ENCODE measurements at places on chromosomes 11 and 22.

DNA sequence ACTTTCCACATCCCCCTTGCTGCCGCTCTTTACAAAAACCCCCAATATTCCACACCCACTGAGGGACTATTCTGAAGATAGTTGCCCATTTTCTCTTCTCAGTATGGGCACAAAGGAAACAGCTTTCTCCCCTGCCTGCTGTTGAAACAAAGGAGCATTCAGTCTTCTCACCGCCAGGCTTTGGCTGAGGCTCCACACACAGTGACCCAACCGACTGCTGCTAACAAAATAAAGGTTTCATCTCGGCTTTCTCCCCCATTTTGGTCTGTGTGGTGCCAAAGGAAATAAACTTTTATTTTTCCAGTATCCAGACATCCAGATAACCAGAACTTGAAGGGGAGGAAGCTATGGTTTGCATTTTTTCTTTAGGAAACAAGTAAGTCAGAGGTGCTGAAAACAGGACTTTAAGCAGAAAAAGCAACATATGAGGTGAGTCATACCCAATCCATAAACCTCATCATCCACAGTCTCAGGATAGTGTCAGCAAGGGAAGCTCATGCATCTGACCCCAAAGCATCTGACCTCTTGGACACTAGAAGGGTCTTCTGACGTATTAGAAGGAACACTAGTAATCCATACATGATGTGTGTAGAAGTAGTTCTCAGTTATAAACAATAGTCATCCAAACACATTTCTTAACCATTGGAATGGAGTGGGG is 6.4 kb downstream of the CLMP start:
- DNase-seq: no peak

- DNase-seq: no peak
Observed at GRCh38 chr11:131849485-131849884, 479.1 kb downstream of the NTM start.

- DNase-seq: peak; percentile 58
Observed at GRCh38 chr11:72238040-72238450, 5.9 kb downstream of the PHOX2A start.

DNA sequence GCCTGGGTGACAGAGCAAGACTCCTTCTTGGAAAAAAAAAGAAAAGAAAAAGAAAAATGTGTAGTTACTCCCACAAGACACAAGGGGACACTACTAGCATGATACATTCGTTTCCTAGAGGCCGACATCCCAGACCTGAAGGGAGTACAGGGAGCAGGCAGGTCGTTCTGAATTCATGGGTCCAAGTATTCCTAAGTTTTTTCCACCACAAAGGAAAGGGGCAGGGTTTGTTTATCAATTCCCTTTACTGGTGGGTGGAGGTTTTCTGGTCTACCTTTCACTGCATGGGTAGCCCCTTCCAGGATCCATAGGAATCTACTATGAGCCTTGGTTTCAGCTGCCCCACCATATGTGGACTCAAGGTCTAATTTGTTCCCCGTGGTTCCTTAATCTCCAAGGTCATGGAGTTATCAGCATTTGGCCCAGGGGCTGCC is 11.8 kb downstream of the TIGD3 start:
- DNase-seq: peak; percentile 74

DNA sequence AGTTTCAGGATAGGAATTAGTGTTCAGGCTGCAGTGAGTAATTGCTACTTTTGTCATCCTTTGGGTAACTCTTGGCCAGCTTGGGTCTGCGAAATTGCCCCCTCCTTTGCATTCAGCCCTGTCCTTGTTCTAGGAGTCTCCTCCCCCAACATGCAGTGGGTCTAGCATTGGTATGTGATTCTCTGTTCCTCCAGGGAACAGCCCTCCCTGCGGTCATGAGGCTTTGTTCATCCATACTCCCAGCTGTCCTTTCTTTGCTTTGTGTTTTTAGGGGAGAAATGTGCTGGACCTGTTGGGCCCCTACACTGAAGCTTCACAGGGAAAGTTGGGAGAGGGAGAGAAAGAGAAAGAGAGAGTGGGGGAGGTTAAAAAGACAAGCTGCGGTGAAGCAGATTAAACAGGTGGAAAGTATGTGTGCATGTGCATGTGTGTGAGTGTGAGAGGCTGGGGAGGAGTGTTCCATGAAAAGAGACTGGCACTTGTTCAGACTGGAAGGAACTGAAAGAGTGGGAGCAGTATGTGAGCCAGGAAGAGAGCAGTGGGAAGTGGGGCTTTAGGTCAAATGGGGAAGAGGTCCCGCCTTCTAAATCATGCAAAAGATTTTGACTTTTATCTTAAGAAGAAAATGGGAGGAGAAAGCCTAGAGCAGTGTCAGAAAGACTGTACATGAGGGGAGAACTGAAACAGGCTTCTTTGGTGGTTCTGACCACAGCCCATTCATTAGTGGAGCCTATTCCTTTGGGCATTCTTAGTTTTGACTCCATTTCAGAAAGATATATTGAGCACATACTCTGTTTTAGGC is 17.9 kb upstream of the SESN3 start:
- no peak for DNase-seq

DNA sequence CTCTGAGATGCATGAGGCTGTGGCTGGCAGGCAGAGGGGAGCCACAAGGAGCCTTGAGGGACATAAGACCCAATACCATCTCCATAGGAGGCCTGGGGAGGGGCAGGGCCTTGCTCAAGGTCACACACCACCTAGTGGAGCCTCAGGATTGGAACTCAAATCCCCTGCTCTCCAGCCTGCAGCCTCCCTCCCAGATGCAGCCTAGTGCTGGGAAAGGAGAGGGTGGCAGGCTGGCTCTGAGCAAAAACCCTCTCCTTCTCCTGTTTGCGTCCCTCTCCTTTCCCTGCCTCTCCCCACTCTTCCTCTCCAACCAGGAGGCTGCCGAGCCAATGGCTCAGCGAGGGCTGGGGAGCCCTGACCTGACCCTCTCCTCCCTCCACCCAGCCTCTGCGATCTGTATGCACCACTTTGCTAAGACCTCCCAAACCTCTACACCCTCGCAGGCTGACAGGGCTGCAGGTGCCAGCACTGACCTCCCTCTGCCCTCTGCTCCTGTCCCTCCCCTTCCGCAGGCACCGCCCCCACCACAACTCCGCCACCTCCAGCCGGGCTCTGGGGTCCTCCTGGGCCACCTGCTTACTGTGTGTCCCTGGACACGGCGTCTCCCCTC is 14.7 kb downstream of the IGLL1 start:
- no peak for DNase-seq

DNA sequence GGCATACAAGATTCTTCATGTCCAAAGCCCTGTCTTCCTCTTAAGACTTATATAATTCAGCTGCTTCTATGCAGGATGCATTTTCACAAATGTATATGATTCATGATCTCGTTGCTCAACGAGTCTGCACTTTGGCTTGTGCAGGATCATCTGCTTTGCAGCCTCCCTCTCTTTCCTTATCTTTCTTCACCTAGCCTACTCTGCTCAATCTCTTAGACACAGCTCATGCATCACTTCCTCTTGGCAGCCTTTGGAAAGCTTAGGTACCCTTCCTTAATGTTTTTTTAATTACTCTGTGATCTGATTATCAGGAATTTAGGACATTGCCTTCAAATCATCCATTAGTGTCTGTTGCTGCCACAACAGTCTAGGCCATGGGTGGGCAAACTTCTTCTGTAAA is 673.8 kb downstream of the NELL1 start:
- no peak for DNase-seq

DNA sequence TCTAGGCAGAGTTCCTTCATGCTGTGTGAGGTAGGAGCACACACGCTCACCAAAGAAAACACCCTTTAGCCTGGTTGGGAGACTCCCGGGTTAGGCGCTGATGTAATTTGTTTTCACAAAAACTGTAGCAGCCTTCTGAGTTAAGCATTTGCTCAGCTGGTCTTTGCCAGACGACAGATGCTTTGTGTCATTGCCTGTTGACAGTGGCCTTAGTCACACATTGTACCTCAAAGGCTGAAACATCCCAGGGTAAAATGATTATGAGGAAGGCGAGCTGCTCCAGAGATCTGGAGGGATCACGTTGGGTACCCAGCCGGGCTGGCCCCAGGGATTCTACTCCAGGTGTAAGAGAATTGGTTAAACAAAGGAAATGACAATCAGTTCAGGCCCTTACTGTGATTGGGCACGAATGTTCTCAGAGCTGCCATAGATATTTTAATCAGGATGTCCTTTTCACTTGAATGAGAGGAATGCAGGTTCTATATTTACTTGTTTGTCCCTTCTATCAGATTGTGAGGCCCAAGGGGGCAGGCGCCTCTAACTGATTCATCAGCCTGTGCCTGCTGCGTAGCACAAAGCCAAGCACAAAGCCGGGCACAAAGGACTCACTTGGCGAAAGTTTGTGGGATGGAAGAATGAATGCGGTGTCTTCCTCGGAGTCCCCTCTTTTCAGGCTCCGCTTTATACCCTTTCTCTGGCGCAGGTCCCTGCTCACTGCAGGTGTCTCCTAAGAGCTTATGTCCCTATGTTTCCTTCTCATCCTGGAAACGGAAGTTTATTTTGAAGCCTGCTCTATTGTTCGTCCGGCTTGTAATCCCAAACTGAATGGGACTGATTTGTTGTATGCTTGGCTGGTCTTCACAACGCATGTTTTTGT is 47.1 kb downstream of the ADM start:
- no peak for DNase-seq

GRCh38 chr11:96794152-96794551 is 404.3 kb downstream of the JRKL start:
- DNase-seq: no peak

DNA sequence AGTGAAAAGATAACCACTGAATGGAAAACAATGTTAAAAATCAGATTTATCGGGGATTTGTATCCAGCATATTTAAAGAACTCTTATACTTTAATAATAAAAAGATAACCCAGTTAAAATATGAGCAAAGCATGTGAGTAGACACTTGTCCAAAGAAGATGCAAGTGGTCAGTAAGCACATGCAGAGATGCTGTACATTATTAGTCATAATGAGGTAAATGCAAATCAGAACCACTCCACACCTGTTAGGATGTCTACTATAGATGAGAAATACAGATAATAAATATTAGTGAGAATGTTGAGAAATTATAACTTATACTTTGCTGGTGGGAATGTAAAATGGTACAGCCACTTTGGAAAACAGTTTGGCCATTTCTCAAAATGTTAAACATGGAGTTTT is 28.0 kb downstream of the QSER1 start:
- DNase-seq: no peak

DNA sequence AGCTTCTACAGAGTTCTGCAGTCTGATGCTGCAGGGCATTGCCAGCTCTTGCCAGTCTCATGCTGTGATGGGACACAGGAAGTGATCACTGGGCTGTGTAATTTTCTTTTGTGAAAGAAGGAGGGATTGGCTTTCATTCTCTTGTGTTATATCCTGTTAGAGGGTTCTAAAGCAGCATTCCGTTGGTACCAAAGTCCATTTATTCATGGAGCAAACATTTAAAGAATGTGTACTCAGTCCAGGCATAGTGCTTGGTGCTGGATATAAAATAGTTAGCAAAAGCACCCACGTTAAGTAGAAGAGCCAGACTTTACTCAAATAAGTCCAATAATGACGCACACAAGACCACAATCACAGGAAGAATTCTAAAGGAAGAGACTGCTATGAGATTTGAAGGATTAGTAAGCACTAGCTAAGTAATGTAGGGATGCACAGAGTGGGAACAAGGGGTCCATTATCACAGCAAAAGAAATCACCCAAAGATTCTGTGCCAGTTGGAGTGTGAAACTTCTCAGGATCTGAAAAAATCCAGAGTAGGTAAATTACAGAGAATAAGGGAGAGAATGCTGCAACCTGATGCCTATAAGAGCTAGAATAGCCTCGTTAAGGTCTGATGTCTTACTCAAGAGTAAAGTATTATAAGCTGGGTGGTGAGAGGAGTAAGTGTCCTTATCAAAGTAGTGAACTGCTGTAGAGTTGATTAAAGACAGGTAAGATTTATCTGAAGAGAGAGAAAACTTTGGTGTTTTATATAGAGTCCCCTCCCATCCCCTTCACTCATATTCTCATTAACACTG is 728.3 kb downstream of the METTL15 start:
- DNase-seq: no peak

DNA sequence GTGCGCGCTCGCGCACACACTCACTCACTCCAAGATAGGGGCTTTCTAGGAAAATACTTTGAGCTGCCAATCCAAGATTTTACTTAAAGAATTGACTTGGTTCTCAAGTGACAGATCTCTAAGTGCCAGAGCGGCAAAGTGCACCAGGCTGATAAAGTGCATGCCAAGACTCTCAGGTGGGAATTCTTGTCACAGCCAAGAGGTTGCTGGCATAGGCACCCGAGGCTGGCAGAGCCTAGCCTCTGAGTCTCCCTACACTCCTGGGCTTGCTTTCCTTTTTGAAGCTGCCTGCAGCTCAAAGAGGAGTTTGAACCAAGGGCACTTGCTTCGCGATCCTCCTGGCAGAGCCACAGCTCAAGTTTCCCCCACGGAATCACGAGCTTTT is 2.5 kb upstream of the ADM start:
- DNase-seq: no peak

GRCh38 chr11:84212468-84213390 is 926.6 kb upstream of the CCDC90B start:
- DNase-seq: no peak

DNA sequence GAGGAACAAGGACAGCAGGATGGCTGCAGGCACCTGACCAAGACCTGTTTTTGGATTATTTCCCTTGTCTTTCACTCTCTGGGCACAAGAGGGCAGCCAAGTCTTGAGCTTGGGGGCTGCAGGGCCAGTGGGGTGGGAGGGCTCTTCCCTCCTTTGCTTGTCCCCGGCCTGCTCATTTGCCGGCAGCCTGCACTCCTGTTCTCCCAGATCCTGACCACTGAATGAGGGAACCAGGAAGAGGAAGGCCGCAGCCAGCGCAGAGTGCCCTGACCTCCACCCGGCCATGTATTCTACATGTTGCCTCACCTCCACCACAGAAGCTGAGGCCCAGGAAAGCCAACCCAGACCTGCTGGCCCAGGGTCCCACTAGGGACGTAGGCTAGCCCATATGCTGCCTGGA is 15.5 kb upstream of the NNMT start:
- no peak for DNase-seq
